ENCODE measurements at places on chromosomes 7 and 10. TPM values are rescaled to one million over a fixed set of nuclear protein-coding genes. Genes with fewer than 3 reads are reported as not detected.
A peak's percentile ranks its signal among the peaks of the same experiment; 100 is the strongest.

GRCh38 chr10:108736111-108736510 is 1187.2 kb downstream of the XPNPEP1 start:
- no peak for DNase-seq

The AEBP1 gene
- 10.8 TPM for total RNA-seq

The INPP5A gene
- total RNA-seq: 17.3 TPM

DNA sequence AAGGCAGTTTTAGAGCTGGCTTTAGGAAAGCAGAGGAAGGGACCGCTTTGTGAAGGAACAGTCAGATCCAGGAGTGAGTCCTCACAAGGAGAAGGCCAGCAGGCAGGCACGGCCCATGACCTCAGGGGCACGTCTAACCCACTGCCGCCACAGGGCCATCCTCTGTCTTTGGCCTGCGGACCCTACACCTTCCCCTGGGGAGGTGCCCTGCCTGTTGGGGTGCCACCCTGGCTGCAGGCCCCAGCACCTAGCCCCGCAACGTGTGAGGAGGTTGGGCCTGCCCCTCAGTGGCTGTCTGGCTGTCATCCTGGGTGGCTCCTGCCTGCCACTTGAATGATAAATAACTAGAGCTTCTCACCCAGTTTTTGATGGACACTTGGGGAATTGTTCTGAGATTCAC is 31.0 kb upstream of the TRIM8 start:
- no peak for DNase-seq

DNA sequence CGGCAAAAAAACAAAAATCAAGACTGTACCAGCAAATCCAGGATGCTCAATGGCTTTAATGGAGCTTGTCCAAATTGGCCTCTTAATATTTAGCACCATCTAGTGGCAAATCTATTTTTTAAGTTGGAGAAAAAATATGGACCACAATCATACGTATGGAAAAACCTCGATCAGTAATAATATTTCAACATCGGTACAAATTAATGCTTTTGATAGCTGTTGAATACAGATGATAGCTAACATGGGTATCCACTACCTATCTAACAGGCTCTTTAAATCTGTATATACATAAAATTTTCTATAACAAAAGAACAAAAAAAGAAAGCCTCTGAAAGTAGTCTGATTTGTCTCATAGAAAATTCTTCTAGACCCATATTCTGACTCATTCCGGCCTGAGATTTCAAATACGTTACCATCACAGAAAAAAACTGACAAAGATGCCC is 29.2 kb downstream of the COA1 start:
- DNase-seq: no peak

DNA sequence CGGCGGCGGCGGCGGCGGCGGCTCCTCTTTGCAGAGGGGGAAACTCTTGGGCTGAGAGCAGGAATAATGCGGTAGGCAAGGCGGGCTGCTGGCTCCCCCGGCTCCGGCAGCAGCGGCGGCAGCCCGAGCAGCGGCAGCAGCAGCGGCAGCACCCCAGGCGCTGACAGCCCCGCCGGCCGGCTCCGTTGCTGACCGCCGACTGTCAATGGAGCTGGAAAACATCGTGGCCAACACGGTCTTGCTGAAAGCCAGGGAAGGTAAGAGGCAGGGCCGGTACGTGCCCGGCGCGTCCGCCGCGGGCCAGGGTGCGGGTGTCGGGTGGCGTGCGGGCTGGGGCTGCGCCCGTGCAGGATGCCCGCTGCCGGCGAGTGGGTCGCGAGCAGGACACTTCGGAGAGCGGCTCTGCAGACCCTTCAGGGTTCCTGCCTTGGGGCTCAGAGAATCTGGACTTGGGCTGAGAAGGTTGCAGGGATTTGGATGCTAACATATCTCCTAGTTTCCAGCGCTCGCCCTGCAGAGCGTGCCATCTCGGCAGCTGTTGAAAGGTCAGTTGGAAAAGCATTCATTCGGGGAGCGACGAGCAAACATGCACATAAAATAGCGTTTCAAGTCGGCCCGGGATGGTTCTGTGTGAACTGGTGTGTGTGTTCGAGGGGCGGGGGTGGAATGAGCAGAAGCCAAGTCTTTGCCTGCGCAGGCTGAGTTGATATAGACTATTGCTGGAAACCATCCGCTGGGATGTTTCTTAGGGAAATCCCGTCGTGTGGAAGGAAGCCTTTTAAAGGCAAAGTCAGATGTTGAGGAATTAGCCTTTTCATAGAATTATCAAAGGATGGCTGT is 562 bp downstream of the GRK5 start:
- DNase-seq: peak; percentile 65

- no peak for DNase-seq
Observed at GRCh38 chr7:116443101-116443523, 56.4 kb upstream of the CAV2 start.
